Inflammatory macrophage (primary cell): ENCODE measurements at places on chromosomes 5 and 9.

GRCh38 chr5:139377226-139377625 lies 5.9 kb downstream of the SLC23A1 start:
- no peak for DNase-seq

DNA sequence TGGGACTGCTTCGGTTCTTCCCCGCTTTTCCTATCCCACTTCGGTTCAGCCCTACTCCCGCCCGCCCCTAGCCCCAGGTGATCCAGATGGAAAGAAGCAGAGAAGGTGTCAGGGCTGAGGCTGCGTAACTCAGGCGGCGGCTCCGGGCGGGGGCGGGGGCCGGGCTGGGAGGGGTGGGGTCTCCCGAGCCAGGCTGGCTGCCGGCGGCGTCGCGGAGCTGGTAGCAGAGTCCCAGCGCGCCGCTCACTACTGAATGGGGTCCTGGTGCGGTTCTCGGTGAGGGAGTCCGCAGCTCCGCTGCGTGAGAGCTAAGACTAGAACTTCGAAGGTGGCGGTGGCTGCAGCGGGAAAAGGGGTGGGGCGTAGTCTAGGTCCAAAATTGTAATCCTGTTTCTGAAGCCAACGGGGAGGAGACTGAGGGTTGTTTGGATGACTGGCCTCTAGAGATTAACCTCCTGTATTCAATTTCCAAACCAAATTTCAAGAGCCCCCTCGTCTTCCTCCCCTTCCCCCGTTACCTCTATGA lies 1.4 kb downstream of the PRR16 start:
- DNase-seq: no peak

- no peak for DNase-seq
Measured at GRCh38 chr9:113266174-113266573, 9.2 kb downstream of the CDC26 start.

GRCh38 chr5:401146-402034 lies 41.6 kb upstream of the EXOC3 start:
- no peak for DNase-seq

- DNase-seq: no peak
Measured at GRCh38 chr5:145979270-145980223, 43.2 kb downstream of the SH3RF2 start.

DNA sequence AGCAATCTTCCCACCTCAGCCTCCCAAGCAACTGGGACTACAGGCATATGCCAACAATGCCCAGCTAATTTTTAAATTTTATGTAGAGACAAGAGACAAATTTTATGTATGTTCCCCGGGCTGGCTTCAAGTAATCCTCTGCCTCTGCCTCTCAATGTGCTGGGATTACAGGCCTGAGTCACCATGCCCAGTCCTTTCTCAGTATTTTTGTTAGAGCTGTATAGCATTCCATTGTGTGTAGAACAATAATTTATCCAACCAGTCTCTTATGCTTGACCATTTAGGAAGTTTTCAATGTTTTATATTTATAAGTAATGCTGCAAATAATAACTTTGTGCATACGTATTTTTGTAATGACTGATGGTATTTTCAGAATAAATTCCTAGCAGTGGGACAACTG lies 38.9 kb upstream of the CTXN3 start:
- DNase-seq: no peak

DNA sequence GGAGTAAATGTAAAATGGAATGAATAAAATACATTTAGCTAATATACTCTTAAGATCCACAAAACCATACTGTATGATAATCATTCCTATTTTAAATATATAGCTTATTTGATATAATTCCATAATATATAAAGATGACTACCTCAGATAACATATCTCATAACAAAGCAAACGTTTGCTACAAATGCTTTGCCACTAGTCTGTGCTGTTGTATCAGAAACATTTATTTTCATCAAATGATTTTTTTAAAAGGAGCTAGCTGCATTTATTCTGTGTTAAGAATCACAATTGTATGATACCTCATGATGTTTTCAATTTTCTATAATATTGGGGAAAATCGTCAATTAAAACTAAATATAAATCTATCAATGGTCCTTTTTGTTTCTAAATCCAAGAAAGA lies 567.2 kb downstream of the PTPRD start:
- DNase-seq: no peak

DNA sequence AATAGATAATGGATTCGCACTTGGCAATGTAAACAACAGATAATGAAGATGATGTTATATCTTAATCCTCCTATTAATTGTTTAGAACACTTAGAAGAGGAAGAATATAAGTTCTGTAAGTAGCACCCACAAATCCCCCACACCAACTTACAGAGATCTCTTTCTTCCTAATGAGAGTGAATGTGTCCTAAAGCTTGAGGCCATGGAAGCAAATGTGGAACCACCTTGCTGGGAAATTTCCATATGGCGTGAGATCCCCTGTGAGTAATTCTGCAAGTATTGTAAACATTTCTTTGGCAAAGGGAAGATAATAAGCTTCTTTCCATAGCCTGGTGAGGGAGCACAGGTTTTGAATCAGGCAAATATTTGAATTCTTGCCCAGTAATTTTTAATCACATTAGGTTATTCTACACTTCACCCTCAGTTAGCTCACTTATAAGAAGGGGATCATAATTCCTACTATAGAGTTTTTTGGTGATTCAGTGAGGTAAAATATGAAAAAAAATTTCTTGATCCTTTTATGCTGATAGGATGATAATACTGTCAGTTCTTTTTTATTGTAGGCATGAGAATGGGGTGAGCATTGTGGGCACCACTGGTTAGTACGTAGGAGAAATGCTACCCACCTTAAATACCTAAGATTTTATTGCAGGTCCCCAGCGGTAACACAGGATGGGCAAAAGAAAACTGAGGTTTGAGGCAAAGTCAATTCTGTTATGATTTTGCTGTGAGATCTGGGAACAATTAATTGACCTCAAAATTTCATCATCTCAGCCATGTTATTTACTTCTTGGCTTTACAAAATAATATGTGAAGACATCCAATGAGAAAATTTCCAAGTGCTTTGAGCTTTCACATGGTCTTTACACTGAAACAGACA lies 574.8 kb downstream of the PSAT1 start:
- no peak for DNase-seq

DNA sequence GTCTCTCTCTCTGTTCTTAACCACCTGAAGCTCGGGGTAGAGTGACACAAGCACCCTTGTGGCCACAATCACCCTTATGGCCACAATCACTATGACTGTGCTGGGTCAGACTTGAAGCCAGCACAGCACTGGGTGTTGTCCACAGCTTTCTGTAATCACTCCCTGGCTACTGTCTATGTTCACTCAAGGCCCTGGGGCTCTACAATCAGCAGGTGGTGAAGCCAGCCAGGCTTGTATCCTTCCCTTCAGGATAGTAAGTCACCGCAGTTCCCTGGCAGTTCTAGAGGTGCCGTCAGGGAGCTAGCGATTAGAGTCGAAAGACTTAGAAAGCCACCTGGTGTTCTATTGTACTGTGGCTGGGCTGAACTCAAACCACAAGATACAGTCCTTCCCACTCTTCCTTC lies 44.2 kb downstream of the GDA start:
- DNase-seq: no peak

DNA sequence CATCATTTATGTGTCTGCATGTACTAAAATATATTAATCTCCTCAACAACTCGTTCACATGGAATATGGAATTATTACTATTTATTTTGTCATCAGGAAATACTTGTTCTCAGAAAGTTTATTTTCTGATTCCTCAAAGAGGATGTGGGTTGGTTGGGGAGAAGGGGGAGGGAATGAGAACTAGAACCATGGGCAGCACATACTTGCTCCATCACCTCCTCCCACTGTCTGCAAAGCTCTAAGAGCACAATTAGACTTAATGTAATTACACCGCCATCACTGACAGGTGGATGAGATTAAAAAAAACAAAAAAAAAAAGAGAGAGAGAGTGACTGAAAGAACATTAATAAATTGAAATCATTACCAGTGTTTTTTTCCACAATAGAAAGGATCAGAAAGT lies 98.2 kb downstream of the OXCT1 start:
- peak; percentile 9 for DNase-seq

DNA sequence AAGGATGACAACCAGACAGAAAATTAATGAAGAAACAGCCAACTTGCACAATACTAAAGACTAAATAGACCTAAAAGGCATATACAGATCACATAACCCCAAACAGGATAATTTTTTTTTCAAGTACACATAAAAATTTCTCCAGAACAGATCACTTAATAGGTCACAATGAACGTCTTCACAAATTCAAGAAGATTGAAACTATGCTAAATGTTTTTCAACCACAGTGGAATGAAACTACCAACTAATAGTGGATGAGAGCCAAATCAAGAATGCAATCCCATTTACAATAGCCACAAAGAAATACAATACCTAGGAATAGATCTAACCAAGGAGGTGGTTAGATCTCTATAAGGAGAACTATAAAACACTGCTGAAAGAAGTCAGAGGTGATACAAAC lies 145.8 kb downstream of the TMEM232 start:
- DNase-seq: no peak

- DNase-seq: peak; percentile 64
Measured at GRCh38 chr5:176897263-176897662, 1.9 kb downstream of the HK3 start.

- peak; percentile 74 for DNase-seq
Measured at GRCh38 chr5:150209099-150209635, 19.3 kb downstream of the SLC6A7 start.

GRCh38 chr5:19547640-19548039 lies 440.4 kb downstream of the CDH18 start:
- no peak for DNase-seq

DNA sequence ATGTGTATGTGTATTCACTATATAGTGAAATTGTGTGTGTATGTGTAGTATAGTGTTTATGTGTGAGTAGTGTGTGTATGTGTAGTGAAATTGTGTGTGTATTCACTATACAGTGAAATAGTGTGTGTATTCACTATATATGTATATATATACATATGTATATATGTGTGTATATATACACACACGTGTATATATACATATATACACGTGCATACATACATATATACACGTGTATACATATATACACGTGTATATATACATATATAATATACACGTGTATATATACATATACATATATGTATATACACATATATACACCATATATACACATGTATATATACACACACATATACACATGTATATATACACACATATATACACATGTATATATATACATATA lies 403.6 kb upstream of the TUSC1 start:
- no peak for DNase-seq

- DNase-seq: no peak
Measured at GRCh38 chr5:102879741-102880140, 124.6 kb downstream of the PAM start.

- DNase-seq: peak; percentile 12
Measured at GRCh38 chr5:120055858-120056257, 408.2 kb upstream of the PRR16 start.

DNA sequence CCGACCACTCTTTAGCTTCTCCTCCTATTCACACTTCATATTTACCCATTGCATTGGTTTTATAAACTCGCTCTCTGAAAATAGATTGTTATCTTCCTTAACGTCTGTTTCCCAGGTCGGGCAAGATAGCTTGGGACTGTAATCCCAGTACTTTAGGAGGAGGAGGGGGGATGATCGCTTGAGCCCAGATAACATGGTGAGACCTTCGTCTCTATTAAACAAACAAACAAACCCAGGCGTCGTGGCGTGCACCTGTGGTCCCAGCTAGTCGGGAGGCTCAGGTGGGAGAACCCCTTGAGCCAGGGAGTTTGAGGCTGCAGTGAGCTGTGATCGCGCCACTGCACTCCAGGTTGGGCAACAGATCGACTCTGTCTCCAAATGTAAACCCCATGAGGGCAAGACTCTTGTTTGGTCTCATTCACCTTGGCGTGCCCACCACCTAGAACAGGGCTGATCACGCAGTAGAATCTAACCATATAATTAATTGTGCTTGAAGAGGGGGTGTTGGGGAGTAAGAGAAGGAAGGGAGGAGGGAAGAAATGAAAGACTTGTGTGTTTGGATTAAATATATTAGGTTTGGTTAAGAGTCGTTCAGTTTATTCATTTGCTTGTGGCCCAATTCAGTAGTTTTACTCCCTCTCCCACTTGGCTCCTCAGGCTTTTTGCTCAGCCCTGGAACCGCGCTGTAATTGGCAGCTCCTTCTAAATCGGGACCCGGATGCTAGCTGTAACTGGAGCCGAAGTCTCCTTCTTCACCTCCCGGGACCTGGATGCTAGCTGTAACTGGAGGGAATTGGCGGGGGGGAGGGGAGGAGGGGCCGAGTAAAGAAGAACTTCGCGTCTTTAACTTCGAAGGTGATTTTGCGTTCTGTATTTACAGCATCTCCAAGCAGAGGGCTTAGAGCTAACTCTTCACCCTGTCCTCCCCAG lies 24.9 kb downstream of the CDKN2A start:
- no peak for DNase-seq

DNA sequence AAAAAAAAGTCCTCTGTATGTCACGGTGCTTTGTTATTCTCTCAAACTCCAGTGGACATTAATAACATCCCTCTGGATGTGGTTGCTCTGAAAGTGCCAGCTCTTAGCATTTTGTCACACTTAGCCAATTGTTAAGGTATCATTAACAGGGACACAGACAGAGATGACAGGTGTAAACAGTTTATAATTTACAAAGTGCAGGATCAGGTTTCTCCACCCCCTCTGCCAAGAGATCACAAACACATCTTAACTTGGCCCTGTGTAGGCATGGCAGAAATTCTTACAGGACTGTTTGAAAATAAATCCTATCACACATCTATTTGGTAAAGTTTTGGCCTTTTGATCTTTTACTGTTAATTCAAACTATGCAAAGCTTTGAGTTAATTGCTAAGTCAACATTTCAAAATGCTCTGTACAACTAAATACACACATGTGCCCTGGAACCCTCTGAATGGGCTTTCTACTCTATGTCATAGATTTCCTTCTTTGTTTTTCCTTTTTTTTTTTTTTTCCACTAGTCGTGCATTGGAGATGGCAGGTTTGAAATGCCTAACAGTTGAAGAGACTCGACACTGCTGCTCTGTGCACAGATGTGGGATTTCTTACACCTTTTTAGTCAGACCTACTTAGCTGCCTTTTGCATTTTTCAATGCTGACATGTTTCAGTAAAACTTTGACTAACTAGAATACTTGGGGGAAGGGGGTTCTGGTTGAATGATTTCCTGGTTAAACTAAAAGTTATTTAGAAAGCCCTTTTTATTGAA lies 41.7 kb downstream of the SEMA6A start:
- no peak for DNase-seq

DNA sequence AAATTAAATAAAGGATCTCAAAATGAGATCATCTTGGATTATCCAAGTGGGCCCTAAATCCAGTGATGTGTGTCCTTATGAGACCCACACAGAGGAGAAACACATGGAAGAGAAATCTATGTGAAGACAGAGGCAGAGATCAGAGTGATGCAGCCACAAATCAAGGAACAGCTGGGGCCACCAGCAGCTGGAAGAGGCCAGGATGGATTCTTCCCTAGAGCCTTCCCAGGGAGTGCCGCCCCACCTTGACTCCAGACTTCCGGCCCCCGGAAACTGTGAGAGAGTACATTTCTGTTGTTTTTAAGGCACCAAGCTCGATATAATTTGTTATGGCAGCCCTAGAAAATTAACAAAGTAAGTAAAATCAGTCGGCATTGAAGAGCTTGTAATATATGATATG lies 286.9 kb downstream of the FBXL7 start:
- no peak for DNase-seq

DNA sequence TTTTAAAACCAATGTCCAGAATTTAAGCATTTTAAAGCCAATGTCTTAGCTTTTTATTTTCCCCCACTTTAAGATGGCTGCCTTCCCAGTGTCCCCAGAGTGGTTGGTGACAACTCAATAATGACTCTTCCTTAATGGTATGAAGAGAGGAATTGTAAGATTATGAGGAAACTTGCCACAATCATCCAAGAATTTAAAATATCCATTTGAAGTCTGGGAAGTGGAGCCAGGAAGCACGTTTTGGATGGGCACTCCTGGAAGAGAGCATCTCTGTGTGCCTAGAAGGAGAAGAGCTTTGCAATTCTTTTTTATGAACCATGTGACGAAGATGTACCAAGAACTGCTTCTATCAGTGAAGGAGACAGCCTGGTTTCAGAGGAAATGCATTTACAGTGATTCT lies 11.3 kb upstream of the IGFBPL1 start:
- no peak for DNase-seq
